ENCODE measurements at places on chromosomes 1 and 21. TPM values are rescaled to one million over a fixed set of nuclear protein-coding genes. Genes with fewer than 3 reads are reported as not detected.

The IL6R gene
- total RNA-seq = 4.9 TPM

The C1orf185 gene
- total RNA-seq = not detected

The GBP7 gene
- total RNA-seq = not detected

The PEAR1 gene
- 12.7 TPM for total RNA-seq

The DISP1 gene
- 6.6 TPM for total RNA-seq

The SASS6 gene
- 1.9 TPM for total RNA-seq

The PTCH2 gene
- 0.33 TPM for total RNA-seq

The KCNC4 gene
- 4.7 TPM for total RNA-seq

The IFFO2 gene
- total RNA-seq = 10.0 TPM

The TFF2 gene
- total RNA-seq = not detected

The C1orf94 gene
- not detected for total RNA-seq

The DNAJC11 gene
- total RNA-seq = 44.4 TPM

The C1orf53 gene
- total RNA-seq = 1.4 TPM

The PRR9 gene
- total RNA-seq = 0.23 TPM

The LRRC71 gene
- total RNA-seq = not detected

The AMY1C gene
- not detected for total RNA-seq

The C4BPA gene
- not detected for total RNA-seq

The SPRR2E gene
- total RNA-seq = not detected

The PLCH2 gene
- 0.53 TPM for total RNA-seq

The S100A4 gene
- 41.0 TPM for total RNA-seq

The WDR47 gene
- total RNA-seq = 22.1 TPM

The CA14 gene
- not detected for total RNA-seq

The PGLYRP4 gene
- total RNA-seq = not detected

The PLA2G2D gene
- not detected for total RNA-seq

The OPRD1 gene
- total RNA-seq = under 0.01 TPM

The ADCY10 gene
- total RNA-seq = under 0.01 TPM

The HTR1D gene
- total RNA-seq = not detected

The SH2D5 gene
- total RNA-seq = 1.0 TPM

The FCRL2 gene
- total RNA-seq = not detected

The B3GALT2 gene
- 0.92 TPM for total RNA-seq

The DIO1 gene
- total RNA-seq = not detected

The KMO gene
- 0.33 TPM for total RNA-seq

The TBCE gene
- 22.2 TPM for total RNA-seq

The LAD1 gene
- not detected for total RNA-seq

The PADI2 gene
- 0.53 TPM for total RNA-seq

The OR2L8 gene
- total RNA-seq = not detected

The NCAM2 gene
- 9.1 TPM for total RNA-seq

The BSND gene
- total RNA-seq = not detected

The FTCD gene
- total RNA-seq = 0.65 TPM

The MASP2 gene
- total RNA-seq = not detected

The RPS27 gene
- total RNA-seq = 889 TPM

All from smooth muscle cell of the pulmonary artery (primary cell).